ENCODE measurements at places on chromosomes 6 and 20. TPM values are rescaled to one million over a fixed set of nuclear protein-coding genes. Genes with fewer than 3 reads are reported as not detected.

The NFKBIE gene
- total RNA-seq = 3.5 TPM

The COL11A2 gene
- total RNA-seq = 4.9 TPM

The ACTL10 gene
- total RNA-seq = 0.50 TPM

The NKX2-2 gene
- total RNA-seq = 6.6 TPM

The ECT2L gene
- total RNA-seq = 0.99 TPM

The OPRL1 gene
- 5.2 TPM for total RNA-seq

The EPB41L1 gene
- 57.6 TPM for total RNA-seq

The SGK2 gene
- 6.4 TPM for total RNA-seq

The CTCFL gene
- 0.28 TPM for total RNA-seq

The HLA-DOA gene
- total RNA-seq = 4.6 TPM

The KHDC1L gene
- total RNA-seq = not detected

The MACROD2 gene
- 25.8 TPM for total RNA-seq

The RHAG gene
- 11.0 TPM for total RNA-seq

The HSD17B8 gene
- 24.8 TPM for total RNA-seq

The VWA7 gene
- 1.8 TPM for total RNA-seq

DNA sequence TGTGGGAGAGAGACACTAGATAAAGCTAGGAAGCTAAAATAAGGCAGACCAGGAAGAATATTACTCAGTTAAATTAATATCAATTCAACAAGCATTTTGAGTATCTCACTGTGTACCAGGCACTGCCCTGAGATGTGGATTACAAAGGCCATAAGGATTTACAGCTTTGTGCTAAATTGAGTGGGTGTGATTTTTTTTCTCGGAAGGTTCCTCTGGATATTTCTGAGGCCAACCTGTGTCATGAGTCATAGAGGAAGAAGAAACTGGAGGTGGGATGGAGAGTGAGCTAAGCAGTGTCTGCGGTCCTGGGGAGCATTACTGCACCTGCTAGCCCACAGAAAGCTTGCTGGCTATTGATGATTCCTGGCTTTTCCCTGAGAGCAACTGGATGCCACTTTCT is 135.2 kb downstream of the RFPL4B start:
- DNase-seq = no peak
- no peaks in the 10 kb centered on the region for H3K36me3 ChIP-seq
- no peak overlapping the region for H3K27ac ChIP-seq

- peaks cover 7% of the 10 kb centered on the region for H3K4me1 ChIP-seq
- H3K27me3 ChIP-seq = no peaks in the 10 kb centered on the region
- DNase-seq = no peak
Observed at GRCh38 chr6:89489078-89489477, 56.1 kb downstream of the ANKRD6 start.

DNA sequence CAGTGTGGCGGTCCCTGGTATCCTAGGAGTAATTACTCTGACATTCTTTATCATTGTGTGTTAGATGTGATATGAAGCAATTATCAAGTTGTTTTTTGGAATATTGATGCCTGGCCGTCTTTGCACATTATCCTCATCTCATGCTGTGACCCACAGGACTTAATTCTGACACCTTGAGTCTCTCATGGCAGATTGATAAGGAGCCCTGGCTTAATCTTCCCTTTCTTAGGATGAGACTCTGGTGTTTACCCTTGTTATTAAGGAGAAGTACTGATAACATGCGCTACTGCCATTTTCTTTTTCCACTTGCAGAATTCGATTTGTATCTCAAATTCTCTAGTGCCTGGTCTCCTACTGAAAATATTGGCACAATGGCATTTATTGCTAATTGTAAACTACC is 980.2 kb downstream of the KIF16B start:
- DNase-seq = no peak
- no peaks in the 10 kb centered on the region for H3K27me3 ChIP-seq
- H3K27ac ChIP-seq = no peak overlapping the region
- H3K4me3 ChIP-seq = no peak overlapping the region

GRCh38 chr6:5054245-5054873 is 30.8 kb upstream of the PPP1R3G start:
- H3K36me3 ChIP-seq = no peaks in the 10 kb centered on the region
- no peak overlapping the region for H3K27ac ChIP-seq
- H3K4me1 ChIP-seq = no peaks in the 10 kb centered on the region

DNA sequence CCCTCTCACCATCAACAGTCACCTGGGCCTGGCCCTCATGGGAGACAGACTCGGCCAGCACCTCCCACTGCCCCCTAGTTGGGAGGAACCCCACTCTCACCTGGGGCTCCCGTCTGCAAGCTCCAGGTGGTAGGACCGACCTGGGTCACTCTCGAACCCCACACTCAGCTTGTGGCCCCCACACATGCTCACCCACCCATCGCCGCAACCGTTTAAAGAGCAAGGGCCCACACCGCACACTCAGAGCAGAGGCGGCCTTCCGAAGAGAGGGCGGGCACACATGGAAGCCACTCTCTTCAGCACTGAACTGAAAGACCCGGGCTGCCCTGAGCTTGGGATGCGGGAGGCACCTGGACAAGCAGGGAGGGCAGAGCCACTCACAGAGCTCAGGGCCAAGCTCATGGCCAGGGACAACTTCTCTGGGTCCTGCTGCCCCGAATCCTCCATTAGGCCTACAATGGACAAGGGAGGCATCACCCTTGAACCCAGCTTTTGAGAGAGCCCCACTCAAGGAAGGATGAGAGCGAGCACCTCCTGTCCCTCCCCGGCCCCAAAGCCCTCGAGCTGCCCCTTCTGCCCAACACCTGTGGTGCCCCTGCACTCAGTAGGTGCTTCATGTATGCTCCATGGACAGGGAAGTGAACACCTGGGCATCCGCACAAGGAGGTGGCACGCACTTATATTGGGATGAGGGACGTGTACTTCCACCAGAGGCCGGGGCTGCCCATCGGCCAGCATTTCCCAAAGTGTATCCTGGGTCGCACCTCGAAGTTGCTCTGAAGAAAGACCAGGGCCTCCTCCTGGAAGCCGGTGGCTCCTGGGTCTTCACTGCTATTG is 50.4 kb downstream of the YTHDF1 start:
- H3K27ac ChIP-seq = no peak overlapping the region
- DNase-seq = no peak
- no peak overlapping the region for H3K4me3 ChIP-seq
- H3K4me1 ChIP-seq = peaks cover 39% of the 10 kb centered on the region

GRCh38 chr6:135346747-135347146 is 150.8 kb downstream of the AHI1 start:
- no peaks in the 10 kb centered on the region for H3K36me3 ChIP-seq
- H3K4me1 ChIP-seq = no peaks in the 10 kb centered on the region
- no peak overlapping the region for H3K27ac ChIP-seq
- H3K27me3 ChIP-seq = no peaks in the 10 kb centered on the region
- no peak overlapping the region for H3K4me3 ChIP-seq
- DNase-seq = no peak

- H3K36me3 ChIP-seq = no peaks in the 10 kb centered on the region
- H3K4me1 ChIP-seq = peaks cover 12% of the 10 kb centered on the region
- DNase-seq = peak; percentile 61
- no peak overlapping the region for H3K27ac ChIP-seq
- H3K27me3 ChIP-seq = no peaks in the 10 kb centered on the region
- no peak overlapping the region for H3K4me3 ChIP-seq
Observed at GRCh38 chr6:129498950-129499842, 210.8 kb downstream of the ARHGAP18 start.

- peaks cover 58% of the 10 kb centered on the region for H3K27me3 ChIP-seq
- no peaks in the 10 kb centered on the region for H3K36me3 ChIP-seq
- H3K4me3 ChIP-seq = peak overlapping the region; percentile 68
- H3K4me1 ChIP-seq = peaks cover 32% of the 10 kb centered on the region
Observed at GRCh38 chr6:149942461-149942829, 631 bp downstream of the ULBP2 start.

- H3K27ac ChIP-seq = no peak overlapping the region
- no peaks in the 10 kb centered on the region for H3K4me1 ChIP-seq
- H3K27me3 ChIP-seq = no peaks in the 10 kb centered on the region
- H3K36me3 ChIP-seq = no peaks in the 10 kb centered on the region
Observed at GRCh38 chr6:147108259-147108910, 95.8 kb upstream of the STXBP5 start.

GRCh38 chr6:155455766-155456165 is at the start of gene NOX3:
TSS of gene NOX3 (minus strand) at chr6:155455839. CDS start at chr6:155455800, 39 bp downstream.
- no peaks in the 10 kb centered on the region for H3K4me1 ChIP-seq
- no peak within 1 kb of the TSS for H3K4me3 ChIP-seq
- no peak for DNase-seq
- no peak within 1 kb of the TSS for H3K27ac ChIP-seq
- no peaks in the 10 kb centered on the region for H3K36me3 ChIP-seq

GRCh38 chr6:118882314-118882905 is 11.5 kb upstream of the ASF1A start:
- H3K4me3 ChIP-seq = no peak overlapping the region
- H3K36me3 ChIP-seq = no peaks in the 10 kb centered on the region

- H3K27me3 ChIP-seq = no peaks in the 10 kb centered on the region
- no peak overlapping the region for H3K4me3 ChIP-seq
- peaks cover 6% of the 10 kb centered on the region for H3K4me1 ChIP-seq
- no peaks in the 10 kb centered on the region for H3K36me3 ChIP-seq
- no peak overlapping the region for H3K27ac ChIP-seq
Observed at GRCh38 chr6:128069188-128069587, 168.3 kb upstream of the THEMIS start.

GRCh38 chr6:148055419-148055818 is 287.2 kb upstream of the SASH1 start:
- H3K27ac ChIP-seq = no peak overlapping the region
- no peaks in the 10 kb centered on the region for H3K27me3 ChIP-seq
- no peaks in the 10 kb centered on the region for H3K36me3 ChIP-seq
- H3K4me1 ChIP-seq = no peaks in the 10 kb centered on the region
- no peak for DNase-seq

All from spinal cord (tissue), 10 donors.